Astrocyte (in vitro differentiated cells and primary cell): ENCODE measurements at places on chromosomes 7 and 10. TPM values are rescaled to one million over a fixed set of nuclear protein-coding genes. Genes with fewer than 3 reads are reported as not detected.
A peak's percentile ranks its signal among the peaks of the same experiment; 100 is the strongest.

- no peak for DNase-seq
- no peak overlapping the region for H3K27ac ChIP-seq
- H3K36me3 ChIP-seq, result no peaks in the 10 kb centered on the region
- no peak overlapping the region for H3K4me3 ChIP-seq
- H3K4me1 ChIP-seq, result no peaks in the 10 kb centered on the region
Measured at GRCh38 chr10:101720606-101721230, 25.7 kb upstream of the FBXW4 start.

GRCh38 chr7:112400141-112400540 lies 50.1 kb upstream of the IFRD1 start:
- no peak overlapping the region for H3K27ac ChIP-seq
- peak; percentile 9 for DNase-seq
- H3K27me3 ChIP-seq, result peaks cover 9% of the 10 kb centered on the region
- no peaks in the 10 kb centered on the region for H3K4me1 ChIP-seq
- H3K36me3 ChIP-seq, result no peaks in the 10 kb centered on the region

DNA sequence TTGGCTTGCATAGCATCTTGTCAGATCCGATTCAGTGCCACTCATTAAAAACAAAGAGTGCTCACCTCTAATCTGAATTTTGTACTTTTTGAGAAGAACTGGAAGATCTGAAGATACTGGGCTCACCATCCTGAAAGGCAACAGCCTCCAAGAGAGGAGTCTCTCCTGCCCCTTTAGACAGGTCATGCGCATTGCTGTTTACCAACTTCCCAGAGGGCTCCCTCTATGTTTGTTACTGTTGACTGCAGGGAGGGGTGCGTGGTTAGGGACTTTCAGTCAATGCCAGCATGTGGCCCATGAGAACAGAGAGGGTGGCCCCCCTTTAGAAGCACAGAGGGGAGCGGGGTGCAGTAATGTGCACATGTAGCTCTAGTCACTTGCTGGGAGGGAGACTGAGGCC lies 33.2 kb upstream of the CABCOCO1 start:
- peak overlapping the region; percentile 82 for H3K27ac ChIP-seq
- no peak for DNase-seq
- peaks cover 29% of the 10 kb centered on the region for H3K4me1 ChIP-seq
- no peak overlapping the region for H3K4me3 ChIP-seq
- no peaks in the 10 kb centered on the region for H3K36me3 ChIP-seq
- no peaks in the 10 kb centered on the region for H3K27me3 ChIP-seq

GRCh38 chr10:119533473-119533872 lies 9.0 kb downstream of the RGS10 start:
- no peaks in the 10 kb centered on the region for H3K36me3 ChIP-seq
- H3K4me1 ChIP-seq, result peaks cover 10% of the 10 kb centered on the region
- H3K27me3 ChIP-seq, result no peaks in the 10 kb centered on the region
- no peak overlapping the region for H3K4me3 ChIP-seq
- H3K27ac ChIP-seq, result no peak overlapping the region

- no peaks in the 10 kb centered on the region for H3K27me3 ChIP-seq
- no peak overlapping the region for H3K27ac ChIP-seq
- no peaks in the 10 kb centered on the region for H3K36me3 ChIP-seq
- H3K4me1 ChIP-seq, result no peaks in the 10 kb centered on the region
Measured at GRCh38 chr10:36515319-36515718, 610.1 kb upstream of the ANKRD30A start.

SDK1 gene
- total RNA-seq, result 1.6 and 4.2 TPM in 2 replicates
